IPS DF 19.7 (cell line): ENCODE measurements at places on chromosomes 12 and 14.

DNA sequence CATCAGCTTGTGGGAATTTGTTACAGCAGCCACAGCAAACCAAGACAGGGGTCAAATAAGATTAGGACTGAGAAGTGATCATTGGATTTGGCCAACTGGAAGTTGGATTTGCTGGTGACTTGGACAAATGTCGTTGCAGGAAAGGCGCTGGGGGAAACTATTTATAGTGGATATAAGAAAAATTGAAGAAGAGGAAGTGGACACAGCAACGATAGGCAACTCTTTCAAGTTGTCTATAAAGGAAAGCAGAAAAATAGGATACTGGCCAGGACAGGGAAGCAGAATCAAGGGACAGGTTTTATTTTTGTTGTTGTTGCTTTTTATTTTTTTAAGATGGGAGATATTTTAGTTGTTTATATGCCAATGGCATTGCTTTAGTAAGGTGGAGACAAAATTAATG, 56.2 kb upstream of the RTRAF start:
- no peak for DNase-seq

DNA sequence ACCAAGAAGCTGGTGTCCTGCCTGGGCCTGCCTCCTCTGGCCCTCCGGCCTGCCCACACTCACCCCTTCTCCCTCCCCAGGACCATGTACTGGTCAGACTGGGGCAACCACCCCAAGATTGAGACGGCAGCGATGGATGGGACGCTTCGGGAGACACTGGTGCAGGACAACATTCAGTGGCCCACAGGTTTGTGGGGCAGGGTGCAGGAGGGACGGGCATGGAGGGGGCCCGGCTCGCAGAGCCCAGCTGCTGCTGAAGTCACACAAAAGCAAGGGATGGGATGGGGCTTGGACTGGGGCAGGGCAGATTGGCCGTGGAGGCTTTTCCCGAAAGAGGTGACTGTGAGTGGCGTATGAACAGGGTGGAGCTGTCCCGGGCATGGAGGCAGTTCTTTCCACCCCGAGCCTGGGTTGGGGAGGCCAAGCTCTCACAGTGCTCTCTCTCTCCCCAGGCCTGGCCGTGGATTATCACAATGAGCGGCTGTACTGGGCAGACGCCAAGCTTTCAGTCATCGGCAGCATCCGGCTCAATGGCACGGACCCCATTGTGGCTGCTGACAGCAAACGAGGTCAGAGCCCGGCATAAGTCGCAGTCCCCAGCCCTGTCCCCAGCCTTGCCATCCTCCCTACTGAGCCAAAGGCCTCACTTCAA, 7.8 kb upstream of the NXPH4 start:
- no peak for DNase-seq

- no peak for DNase-seq
Measured at GRCh38 chr14:62381311-62382070, 619.3 kb downstream of the SNAPC1 start.

- DNase-seq: no peak
Measured at GRCh38 chr12:4412465-4412864, 33.0 kb upstream of the FGF23 start.

DNA sequence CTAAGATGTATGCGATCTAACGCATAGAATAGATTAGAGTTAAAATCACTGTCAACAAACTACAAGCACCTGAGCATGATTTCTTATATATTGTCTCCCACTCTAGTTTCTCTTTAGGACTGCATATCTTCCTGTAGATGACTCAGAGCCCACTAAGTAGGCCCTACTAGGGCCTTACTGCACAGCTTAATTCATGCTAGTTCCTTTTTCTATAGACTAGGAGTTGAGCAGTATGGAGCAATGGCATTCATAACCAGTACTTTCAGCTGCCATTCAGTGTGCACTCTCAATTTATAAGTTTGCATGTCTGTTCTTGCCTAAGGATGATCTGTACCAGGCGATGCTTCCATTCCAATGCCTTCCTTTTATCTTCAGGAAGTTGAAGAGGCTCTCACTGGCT, 103.5 kb downstream of the METTL25 start:
- DNase-seq: no peak
